ENCODE measurements at places on chromosomes 6 and 20.

DNA sequence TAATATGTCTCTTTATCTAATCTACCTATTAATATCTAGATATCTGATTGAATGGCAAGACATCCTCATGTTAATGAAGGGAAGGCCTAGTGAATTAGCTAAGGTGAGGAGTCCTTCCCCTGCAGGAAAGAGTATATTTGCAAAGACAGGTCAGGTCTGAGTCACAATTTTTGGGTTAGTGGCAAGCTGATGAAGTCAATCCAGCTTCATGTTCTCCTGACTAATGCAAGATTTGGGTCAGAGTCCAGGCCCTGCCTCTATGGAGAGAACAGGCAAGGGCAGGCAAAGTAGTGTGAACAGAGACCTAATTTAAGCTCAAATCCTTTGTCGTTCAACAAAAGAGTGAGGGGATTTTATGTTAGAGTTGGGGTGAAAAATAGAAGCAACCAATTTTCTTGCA lies 496.7 kb downstream of the BMP2 start:
- no peak for DNase-seq

GRCh38 chr6:10901770-10902169 lies 14.9 kb downstream of the SYCP2L start:
- DNase-seq, result no peak

DNA sequence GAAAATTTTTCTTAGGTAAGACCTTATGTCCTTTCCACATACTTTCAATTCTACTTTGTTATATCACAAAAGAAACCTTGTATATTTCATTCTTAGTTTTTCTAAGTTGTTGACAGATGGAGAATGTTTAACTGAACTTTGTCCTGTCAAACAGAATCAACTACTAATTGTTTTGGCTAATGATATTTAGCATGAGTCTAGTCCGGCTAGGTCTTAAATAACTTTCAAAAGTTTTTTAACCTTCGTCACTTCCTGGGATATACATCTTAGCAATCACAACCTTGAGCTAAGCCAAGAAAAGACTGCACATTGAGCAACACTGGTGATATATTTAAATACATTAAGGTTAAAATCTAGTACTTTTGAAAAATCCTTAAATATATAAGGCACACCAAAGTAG lies 62.9 kb upstream of the RUNX2 start:
- no peak for DNase-seq

- no peak for DNase-seq
Measured at GRCh38 chr6:121608270-121608669, 172.8 kb downstream of the GJA1 start.

DNA sequence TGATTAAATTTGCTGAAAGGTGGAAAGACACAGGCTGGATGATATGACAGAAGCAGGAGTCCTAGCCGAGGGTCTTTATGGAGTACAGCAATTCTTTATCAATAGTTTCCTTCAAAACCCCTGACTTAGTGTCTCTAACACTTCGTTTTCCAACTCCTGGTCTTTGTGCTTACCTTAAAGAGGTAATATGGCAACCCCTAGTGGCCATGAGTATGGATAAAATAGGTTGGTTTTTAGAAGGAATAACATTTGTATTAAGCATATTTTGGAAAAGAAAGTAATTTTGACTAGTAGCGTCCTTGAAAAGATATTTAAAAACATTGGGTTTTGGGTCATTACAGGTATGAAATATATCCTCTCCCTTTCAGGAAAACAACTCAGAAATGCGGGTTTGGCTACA lies 51.9 kb downstream of the VGLL2 start:
- no peak for DNase-seq

GRCh38 chr6:27601668-27602254 lies 128.9 kb upstream of the ZNF184 start:
- DNase-seq, result no peak

GRCh38 chr6:159985296-159985945 lies 16.5 kb downstream of the IGF2R start:
- DNase-seq, result no peak

GRCh38 chr6:145842693-145843546 lies 28.3 kb upstream of the FBXO30 start:
- no peak for DNase-seq

DNA sequence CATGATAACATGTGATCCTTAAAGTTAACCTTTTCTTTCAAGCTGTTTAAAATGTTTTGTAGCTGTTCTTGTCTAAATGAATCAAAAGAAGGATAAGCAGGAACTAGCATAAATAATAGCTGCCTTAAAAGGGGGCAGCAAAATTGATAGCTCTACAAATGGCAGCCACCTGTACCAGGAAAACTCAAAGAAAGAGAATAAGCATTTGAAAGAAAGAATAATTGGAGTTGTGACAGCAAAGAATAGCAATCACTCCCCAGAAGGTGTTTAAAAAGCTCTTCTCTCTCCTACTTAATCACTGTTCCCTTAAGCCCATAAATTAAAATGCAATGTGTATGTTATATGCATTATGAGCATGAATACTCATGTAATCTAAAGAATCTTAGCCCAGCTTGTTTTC lies 114.6 kb downstream of the SIM1 start:
- DNase-seq, result no peak

- DNase-seq, result no peak
Measured at GRCh38 chr20:32621891-32622584, 36.9 kb upstream of the NOL4L start.

Data from NCI-H2029 (cell line).